ENCODE measurements at places on chromosomes 5 and 9.

DNA sequence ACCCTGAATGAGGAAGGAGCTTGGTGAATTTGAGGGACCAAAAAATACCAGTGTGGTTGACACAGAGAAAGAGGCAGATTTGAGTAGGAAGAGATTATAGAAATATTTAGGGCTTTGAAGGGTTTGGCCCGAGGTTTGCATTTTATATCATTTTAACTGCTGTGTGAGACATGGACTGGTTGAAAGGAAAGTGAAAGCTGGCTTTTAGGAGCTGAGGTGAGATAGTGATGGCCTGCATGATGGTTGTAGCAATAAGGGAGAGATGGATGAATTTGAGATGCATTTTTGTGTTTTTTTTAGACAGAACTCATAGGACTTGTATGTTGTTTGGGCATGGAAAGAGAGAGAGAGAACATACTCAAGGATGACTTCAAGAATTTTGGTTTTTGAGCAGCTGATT lies 21.7 kb downstream of the FER start:
- DNase-seq, result no peak

- DNase-seq, result no peak
Measured at GRCh38 chr9:93569621-93570174, 6.7 kb upstream of the PHF2 start.

DNA sequence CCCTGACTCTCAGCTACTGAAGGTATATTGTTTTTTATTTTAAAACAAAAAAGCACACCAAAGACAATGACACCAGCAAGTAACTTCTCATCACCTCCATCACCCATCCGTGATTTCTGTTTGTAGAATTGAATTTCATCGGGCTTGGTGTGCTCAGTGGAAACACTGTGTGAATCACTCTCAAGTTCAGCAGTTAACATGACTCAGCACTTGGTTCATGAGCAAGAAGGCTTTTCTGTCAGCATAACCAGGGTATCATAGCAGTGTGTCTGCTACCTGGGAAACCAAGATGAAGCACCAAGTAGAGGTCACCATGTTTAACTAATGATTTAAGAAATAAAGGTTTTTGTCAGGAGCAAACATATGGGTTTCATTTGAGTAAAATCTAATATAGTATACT lies 123.7 kb downstream of the INSYN2B start:
- no peak for DNase-seq

DNA sequence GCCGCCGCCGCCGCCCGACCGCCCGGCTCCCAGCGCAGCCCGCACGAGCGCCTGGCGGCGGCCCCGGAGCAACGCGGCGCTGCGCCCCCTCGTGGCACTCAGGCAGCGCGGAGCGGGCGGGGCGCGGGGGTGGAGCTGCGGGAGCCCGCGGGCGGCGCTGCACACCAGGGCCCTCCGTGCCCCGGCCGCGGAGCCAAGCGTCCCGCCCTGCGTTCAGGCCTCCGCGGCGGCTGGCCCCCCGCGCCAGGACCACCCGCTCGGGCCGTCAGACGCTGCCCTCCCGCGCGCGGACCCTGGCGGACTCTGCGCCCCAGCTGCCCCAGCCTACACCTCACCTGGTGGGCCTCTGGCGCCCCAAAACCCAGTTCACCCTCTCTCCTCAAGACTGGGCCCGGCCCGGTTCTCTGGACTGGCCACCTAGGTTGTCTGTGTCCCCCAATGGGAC lies at the start of gene RASGEF1C:
Gene RASGEF1C (minus strand): TSS at position 75 of the 445 bp plus-strand sequence. CDS start 71,159 bp downstream, outside the sequence.
- peak; percentile 42 for DNase-seq

DNA sequence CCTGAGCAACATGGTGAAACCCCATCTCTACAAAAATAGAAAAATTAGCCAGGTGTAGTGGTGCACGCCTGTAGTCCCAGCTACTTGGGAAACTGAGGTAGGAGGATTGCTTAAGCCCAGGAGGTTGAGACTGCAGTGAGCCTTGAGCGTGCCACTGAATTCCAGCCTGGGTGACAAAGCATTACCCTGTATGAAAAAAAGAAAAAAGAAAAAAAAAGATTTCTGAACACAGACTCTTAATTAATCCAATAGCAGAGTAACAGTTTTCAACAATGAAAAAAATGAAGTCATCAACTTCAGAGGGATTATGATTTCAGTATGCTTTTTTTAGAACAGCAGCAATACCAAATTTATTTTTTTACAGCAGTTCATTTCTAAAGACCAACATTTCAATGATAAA lies 118.8 kb upstream of the TNPO1 start:
- DNase-seq, result no peak

GRCh38 chr5:112935675-112936074 lies 13.6 kb upstream of the REEP5 start:
- DNase-seq, result no peak

GRCh38 chr5:74375271-74375670 lies 265.3 kb downstream of the ENC1 start:
- DNase-seq, result no peak

- no peak for DNase-seq
Measured at GRCh38 chr5:61087921-61088320, 74.3 kb downstream of the SMIM15 start.

DNA sequence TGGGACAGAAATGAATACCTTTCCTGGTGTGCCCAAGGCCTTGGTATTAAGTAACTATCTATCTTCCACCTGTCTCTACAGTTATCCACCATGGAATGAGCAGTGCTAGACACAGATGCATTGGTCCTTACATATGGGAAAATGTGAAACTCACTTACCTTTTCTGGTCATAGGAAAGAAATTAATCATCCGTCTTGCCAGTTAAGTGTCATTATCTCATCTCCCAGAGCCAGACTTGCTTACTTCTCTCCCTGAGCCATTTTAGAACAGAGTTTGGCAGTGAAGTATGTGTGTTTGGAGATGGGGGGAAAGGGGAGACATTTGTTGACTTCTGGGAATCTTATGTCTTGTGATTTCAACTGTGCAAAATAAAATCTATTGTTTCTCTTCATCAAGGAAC lies 1211.0 kb upstream of the CDH6 start:
- no peak for DNase-seq

DNA sequence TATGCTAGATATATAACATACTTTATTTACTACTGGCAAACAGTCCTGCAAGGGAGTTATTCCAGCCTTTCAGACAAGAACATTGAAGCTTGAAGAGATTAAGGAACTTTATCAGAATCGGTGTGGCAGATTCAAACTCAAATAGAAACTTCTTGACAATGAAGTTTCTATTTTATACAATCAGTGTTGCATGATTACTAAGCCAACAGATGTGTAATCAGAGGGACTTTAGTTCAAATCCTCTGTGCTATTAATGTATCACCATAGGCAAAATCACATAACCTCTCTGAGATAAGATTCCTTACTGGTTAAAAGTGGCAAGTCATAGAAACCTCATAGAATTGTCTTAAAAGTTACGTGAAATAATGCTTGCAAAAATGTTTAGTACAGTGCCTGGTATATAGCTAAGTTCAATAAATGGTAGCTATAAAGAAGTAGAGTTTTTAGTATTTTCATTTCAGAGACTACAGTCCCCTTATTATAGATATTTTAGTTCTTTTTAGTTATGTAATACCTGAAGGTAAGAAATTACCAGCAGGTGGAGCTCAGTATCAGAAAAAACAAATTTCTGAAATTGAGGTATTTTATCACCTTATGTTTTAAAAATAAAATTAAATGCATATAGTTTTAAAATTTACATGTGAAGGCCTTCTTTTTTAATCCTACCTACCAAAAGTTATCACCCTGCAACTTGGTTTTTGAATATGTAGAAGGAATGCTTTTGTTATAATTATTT lies 172.1 kb downstream of the FER start:
- DNase-seq, result no peak

DNA sequence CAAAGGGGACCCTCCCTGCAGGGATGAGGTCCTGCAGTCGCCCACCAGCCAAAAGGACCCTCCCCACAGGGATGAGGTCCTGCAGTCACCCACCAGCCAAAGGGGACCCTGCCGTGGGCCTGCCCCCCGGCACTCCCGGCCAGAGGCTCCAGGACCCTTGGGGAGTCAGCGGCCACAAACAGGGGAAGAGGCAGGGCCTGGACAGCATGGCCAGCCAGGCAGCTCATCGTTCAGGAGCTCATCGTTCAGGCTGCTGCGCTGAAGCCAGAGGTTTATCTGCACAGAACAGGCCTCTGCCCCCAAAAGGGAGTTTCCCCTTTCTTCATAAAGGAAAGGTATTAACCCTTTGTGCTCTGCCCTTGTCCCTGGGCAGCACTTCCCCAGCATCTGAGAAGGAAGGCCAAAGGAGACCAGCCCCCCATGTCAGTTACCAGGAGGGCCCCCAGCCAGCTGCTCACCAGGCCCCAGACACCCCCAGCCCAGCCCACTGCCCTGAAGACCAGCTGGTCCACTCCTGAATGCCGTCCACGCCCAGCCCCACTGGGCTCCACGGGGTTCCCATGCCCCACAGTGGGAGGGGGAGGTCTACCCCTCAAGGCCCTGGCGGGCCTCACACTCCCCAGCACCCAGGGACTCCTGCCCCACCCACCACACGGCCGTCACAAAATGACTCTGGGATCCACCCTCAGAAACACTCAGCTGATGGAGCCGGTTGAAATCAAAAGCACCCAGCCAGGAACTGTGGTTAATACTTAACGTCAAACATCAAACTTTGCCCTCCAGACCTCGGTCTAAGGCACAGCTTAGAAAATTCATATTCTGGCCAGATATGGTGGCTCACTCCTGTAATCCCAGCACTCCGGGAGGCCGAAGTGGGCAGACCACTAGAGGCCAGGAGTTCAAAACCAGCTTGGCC lies 6.3 kb downstream of the SLC12A7 start:
- DNase-seq, result no peak

- no peak for DNase-seq
Measured at GRCh38 chr9:128802482-128802881, 15.4 kb downstream of the TBC1D13 start.

- no peak for DNase-seq
Measured at GRCh38 chr5:61332358-61332749, 296 bp downstream of the ZSWIM6 start.

GRCh38 chr5:10700516-10700915 lies 60.5 kb downstream of the DAP start:
- no peak for DNase-seq

DNA sequence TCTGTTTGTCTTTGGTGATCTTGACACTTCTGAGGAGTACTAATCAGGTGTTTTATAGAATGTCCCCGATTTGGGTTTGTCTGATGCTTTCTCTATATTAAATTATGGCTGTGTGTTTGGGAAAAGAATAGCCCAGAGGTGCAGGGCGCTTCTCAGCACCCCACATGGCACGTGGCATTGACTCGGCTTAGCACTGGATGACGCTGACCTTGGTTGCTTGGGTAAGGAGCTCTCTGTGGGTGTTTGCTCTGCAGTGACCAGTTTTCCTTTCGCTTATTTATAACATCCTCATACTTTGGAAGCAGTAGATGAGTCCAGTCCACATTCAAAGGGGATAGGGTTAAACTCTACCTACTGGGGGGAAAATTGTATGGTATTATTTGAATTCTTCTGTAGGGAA lies 12.5 kb upstream of the FAM120AOS start:
- no peak for DNase-seq

GRCh38 chr5:157312492-157312891 lies 46.6 kb downstream of the CYFIP2 start:
- no peak for DNase-seq

DNA sequence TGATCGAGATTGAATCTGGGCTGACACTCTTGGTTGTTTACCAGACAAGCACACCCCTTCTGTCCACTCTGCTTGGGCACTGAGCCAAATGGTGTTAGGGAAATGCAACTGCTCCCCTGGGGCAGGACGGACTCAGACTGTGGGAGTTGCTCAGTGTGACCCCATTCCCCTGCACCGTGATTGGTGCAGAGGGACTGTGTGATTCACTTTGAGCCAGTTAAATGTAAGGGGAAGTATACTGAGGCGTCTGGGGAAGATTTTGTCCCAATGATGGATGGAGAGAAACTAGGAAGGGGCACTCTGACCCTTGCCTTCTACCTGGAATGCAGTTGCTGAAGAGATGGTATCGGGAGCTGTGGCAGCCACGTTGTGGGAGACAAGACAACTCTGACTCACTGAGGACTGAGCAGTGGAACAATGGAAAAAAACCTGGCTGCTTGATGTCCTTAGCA lies 196.0 kb upstream of the ANKRD55 start:
- DNase-seq, result no peak

GRCh38 chr5:113145757-113146387 lies 169.3 kb downstream of the DCP2 start:
- DNase-seq, result no peak

- DNase-seq, result no peak
Measured at GRCh38 chr9:33159777-33160127, 7.4 kb downstream of the B4GALT1 start.

GRCh38 chr5:125450771-125451170 lies 704.3 kb upstream of the ZNF608 start:
- DNase-seq, result no peak

- no peak for DNase-seq
Measured at GRCh38 chr5:14331386-14331781, 188.2 kb downstream of the TRIO start.

DNA sequence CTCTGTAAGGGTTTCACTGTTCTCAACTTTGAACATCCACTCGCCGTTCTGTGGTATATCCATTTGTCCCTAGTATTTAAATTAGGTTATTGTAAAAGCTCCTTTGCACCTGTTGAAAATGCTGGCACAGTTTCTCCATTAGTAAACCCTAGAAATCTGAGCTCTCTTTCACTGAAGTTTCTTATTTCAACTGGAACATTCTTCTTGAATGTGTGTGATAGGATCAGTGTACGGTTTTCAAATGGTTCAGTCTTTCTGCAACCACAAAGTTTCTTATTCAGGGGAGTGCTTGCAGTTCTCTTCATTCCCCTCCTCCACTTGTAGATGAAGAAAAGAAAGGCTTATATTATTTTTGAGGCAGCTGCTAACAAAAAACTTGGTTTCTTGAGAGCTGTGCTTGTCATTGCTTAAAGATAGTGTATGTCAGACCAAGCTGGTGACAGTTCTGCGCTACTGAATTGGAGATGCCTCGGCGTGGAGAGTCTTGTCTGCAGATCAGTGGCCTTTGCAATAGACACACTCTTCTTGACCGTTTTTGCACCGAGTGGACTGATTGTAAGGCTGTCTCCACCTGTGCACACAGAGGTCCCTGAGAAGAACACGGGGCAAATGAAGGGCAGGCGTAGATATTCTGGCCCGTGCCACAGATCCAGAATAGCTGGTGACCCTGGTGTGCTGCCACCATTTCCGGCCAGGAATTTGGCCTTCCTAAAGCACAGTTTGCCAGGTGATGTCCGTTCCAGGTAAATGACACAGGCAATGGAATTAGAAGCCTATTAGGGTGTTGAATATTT lies 102.2 kb downstream of the TRIO start:
- no peak for DNase-seq
